Thoracic aorta (tissue), 2 donors: ENCODE measurements at places on chromosomes 5 and 9. TPM values are rescaled to one million over a fixed set of nuclear protein-coding genes. Genes with fewer than 3 reads are reported as not detected.

DNA sequence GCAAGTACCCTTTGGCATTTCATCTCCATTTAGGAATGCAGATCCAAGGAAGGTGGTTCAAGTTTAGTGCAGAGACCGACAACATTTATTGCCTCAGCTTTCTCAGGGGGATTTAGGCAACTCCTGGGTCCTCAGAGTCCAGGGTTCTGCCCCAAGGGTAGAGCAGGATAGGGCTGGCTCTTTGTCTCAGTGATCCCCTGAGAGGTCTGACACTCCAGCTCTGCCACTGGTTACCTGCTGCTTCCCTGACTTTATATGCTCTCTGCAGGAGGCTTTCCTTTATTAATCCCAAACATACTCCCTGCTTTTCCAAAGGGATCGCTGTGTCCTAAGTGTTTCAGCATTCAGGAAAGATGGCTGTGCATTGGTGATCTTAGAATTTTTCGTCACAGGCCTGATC lies 37.2 kb downstream of the TRPC7 start:
- no peak for DNase-seq

DNA sequence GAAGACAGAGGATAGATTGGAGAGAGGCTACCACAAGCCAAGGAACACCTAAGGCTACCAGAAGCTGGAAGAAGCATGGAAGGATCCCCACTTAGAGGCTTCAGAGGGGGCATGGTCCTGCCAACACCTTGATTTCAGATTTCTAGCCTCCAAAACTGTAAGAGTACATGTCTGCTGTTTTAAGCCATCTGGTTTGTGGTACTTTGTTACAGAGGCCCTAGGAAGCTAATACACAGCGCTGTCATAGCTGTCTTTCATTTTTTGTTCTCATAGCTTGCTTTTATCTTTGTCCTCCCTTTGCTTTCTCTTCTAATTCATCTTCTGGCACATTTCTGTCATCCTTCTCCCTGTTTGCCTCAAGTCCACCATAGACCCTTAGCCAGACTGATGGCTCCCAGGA lies 104.5 kb downstream of the ATP10B start:
- no peak for DNase-seq

DNA sequence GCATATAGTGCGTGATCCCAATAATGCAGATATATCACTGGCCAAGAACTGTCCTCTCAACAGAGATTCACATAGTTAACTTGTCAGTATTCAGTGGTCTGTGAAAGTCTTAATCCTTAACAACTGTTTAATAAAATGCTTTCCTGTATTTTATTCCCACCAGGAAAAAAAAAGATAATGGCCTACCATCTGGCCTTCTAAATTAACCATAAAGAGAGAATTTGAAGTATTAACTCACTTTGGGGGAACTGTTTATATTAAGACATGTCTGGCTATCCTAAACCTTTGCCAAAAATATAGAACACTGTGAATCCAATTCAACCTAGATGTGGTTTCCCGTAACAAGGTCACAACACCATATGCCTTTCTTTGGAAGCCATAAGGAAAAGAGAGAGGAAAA lies 818 bp upstream of the FREM1 start:
- no peak for DNase-seq

- no peak for DNase-seq
These were observed 46.8 kb upstream of the RNF20 start for GRCh38 chr9:101486693-101487442.

DNA sequence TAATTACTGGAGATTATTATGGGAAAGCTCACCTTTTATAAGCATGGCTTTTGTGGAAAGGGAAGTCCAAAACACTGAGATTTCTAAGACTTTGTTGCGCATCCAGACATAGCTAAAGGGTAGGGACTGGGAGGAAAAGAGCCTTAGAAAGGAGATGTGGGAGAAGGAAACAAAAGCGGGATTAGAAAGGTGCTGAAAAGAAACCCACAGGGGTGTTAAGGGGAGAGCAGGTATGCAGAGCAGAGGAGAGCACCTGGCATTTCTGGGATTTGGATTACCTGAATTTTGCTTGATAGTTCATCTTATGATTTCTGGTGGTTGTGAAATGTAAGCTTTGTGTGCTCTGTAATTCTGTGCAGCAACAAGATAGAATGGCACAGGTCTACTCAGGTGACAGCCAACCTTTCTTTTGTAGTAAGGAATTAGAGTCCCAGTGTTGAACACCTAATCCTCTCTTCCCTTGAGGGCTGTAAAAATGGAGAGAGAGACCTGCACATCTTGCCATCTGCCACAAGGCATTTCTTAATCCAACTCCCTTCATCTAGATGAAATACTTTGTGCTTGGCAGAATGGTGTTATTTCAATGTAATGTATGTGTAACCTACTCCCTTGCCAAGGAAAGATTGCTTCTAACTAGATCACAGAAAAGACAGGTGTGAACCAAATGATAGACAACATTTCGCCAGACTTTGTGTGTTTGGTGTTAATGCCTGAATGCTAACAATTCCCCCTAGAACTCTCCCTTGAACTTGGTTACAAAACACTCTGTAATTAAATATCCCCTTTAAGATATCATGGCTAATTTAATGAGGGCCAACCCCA lies 47.4 kb downstream of the ATPSCKMT start:
- no peak for DNase-seq

DNA sequence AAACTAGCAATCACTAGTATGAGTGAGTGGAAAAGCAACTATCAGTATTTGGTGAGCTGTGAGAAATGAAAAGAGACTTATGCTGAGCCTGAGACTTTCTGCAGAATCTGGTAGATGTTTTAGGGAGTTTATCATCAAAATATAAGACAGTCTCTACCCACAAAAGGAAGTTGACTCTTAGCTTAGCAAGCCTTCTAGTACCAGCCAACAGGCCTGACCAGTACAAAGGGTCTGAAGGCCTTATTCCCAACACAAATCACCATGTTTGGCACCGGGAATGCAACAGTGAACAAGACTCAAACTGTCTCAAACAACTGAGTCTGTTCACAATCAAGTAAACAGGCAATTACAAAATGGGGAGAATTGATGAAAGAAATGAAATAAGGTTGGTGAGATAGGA lies 244.4 kb downstream of the CWC27 start:
- DNase-seq, result no peak

- no peak for DNase-seq
These were observed 92.7 kb downstream of the AOPEP start for GRCh38 chr9:94819161-94819687.

GRCh38 chr9:89428901-89429890 lies 68.7 kb downstream of the SEMA4D start:
- DNase-seq, result no peak

DNA sequence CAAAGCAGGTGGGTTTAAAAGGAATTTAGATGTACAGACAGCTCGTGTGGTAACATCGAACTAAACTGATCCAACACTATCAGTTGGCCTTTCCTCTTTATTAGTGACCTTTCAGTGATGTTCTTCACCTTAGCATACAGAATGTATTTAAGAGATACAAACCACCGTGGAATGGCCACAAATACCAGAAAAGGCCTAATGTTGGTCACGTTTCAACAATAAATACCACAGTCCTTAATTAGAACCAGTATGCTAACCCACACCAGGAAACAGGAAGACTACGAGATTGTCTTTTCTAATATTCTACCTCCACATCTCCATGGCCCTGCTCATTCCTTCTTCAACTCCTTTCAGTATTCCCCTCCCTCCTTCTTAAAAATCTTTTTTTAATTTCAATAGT lies 40.4 kb downstream of the GNAQ start:
- no peak for DNase-seq

DNA sequence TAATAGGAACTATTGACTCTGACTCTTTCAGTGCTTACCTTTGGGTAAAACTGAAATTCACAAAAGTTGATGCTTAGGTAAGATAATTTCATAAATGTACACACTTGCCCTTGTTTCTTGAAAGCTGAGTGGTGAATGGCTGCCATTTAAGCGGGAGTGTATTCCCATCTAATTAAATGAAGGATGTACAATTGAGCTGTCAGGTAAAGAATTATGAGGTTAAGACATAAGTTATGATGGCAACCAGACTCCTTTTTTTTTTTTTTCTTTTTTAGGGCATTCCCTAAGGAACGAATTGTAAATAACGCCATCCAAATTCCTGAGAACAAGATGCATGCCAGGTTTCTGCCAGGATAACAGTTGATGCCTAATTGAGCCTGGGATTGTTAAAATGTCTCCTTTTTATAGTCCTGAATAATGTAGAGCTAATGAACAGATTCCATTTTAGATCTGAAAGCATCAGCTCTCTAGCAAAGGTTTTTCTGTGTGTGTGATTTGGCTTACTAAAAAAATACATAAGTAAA lies 199.7 kb downstream of the ISL1 start:
- no peak for DNase-seq

- DNase-seq, result no peak
These were observed 81.3 kb downstream of the PLAC8L1 start for GRCh38 chr5:146024034-146024433.

- peak; percentile 31 for DNase-seq
These were observed 38.8 kb downstream of the CARTPT start for GRCh38 chr5:71757590-71758543.

GRCh38 chr9:133782157-133783130 lies 44.3 kb upstream of the SARDH start:
- no peak for DNase-seq

Gene PCDHGB3
- total RNA-seq, result 11.2 TPM

DNA sequence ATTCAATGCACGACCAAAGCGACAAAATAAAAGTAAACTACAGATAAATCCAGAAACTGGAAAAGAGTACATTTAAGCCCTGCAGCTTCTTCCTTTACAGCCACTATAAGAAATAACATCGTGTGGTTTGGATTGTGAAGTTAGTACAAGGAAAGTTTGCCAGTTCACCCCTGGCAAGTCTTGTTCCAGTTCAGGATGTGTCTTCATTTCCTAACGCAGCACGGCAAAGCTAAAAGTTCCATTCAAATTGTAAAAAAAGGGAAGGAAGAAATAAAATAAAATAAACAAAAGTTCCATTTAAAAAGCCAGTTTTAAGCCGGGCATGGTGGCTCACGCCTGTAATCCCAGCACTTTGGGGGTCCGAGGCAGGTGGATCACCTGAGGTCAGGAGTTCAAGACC lies 83.3 kb upstream of the RETREG1 start:
- no peak for DNase-seq

GRCh38 chr5:168147568-168148360 lies 143.7 kb upstream of the WWC1 start:
- DNase-seq, result no peak

Gene SPATA31A3
- total RNA-seq, result not detected

DNA sequence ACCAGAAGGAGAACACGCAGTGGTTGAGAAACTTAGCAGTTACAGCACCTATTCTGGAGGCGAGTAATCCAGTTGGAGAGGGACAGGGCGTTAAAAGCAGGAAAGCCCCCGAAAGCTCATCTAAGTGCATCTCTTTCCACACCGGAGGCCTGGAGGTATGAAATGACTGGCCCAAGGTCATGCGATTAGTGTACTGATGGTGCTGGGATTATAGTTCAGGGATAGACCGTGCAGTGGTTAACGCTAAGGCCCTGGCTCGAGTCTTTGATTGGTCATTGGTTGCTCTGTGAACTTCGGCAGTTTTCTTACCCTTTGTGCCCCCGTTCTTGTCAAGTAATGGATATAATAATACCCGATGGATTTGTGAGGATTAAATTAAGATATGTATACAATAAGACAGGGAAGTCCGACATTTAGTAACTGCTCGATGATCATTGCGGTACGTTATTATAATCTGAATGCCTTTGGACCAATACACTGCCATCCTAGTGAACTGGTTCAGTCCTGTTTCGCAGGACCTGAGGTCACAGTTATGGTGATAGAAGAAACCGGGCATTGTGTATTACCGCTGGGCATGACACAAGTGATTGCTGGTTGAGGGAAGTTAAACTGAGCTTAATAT lies 960 bp downstream of the CANX start:
- DNase-seq, result no peak

- no peak for DNase-seq
These were observed 52.4 kb downstream of the CSNK1A1 start for GRCh38 chr5:149498724-149499336.

Gene DMRT2
- total RNA-seq, result not detected

DNA sequence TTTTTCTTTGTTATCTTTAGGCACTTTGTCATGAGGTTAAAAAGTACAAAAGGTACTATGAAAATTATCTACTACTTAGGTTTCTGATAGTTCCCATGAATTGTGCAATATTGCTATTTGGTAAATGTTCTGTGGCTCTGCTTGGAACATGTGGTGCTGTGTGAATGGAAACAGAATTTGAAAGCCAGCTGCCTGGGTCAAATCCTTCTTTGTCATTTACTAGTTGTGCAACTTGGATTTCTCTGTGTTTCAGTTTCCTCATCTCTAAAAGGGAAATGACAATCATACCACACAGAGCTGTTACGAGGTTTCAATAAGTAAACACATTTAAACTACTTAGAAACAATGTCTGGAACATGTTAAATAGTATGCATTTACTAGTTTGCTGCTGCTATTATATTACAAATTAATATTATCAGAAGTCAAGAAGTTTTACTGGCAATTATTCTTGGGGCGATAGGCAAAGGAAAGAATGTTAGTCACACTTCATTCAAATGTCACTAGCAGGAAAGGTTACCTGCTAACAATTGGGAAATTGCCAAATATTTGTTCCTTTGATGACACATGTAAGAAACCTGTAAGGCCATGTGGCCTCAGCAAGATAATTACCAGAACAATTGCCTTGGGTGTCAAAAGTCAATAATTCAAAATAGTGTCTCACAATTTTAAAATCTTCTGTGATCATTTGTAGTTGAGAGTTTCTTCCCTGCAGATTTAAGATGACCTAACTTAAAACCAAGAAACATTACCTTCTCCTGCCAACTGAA lies 184.8 kb downstream of the KIAA0825 start:
- no peak for DNase-seq

GRCh38 chr5:100430268-100431195 lies 104.6 kb upstream of the FAM174A start:
- DNase-seq, result no peak

Gene CDC25C
- total RNA-seq, result not detected

Gene RANBP17
- 8.4 TPM for total RNA-seq
